ENCODE measurements at places on chromosomes 16 and 17.

DNA sequence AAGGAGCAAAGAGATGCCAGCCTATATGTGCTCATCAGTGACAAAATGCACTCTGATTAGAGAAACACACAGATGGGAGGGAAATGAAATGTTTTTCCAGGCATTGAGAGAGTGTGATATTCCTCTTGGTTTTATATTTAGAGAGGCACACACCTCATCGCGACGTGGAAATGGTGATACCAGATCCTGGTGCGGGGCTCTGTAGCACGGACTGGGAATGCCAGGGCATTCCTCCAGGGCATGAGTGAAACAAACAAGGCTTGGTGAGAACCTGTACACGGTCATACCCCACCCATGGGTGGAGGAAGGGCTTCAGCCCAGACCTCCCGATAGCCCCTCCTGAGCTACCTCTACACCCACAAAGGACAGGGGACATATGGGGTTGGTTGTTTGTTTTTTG is 280.2 kb downstream of the C16orf95 start:
- DNase-seq: no peak

GRCh38 chr16:50059669-50060068 is 6.1 kb upstream of the HEATR3 start:
- DNase-seq: no peak

DNA sequence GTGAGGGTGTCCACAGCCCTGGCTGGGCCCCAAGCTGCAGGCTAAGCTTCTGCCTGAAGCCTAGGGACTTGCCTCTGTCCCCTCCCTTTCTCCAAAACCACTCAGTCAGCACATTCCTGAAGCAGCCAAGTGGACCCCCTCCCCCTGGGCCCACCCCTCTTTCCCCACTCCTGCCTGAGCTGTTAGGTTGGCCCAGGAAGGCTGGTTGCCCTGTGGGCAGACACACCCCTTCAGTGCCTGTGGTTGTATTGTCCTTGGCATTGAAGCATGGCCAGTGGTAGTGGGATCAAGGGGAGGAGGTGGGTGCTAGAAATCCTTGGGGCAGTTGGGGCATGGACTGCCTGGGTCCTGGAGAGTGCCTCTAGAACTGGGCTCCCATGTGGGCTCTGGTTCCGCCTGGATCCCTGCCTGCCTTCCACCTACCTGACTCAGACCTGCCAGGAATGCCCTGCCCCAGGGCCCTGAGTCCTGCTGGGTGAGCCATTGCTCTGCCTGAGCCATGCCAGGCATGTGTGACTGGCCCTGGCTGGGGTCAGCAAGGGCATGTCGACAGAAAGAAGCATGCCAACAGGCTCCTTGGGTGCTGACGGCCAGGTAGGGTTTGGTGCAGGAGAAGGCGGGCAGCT is 2.1 kb downstream of the TRAF4 start:
- no peak for DNase-seq

DNA sequence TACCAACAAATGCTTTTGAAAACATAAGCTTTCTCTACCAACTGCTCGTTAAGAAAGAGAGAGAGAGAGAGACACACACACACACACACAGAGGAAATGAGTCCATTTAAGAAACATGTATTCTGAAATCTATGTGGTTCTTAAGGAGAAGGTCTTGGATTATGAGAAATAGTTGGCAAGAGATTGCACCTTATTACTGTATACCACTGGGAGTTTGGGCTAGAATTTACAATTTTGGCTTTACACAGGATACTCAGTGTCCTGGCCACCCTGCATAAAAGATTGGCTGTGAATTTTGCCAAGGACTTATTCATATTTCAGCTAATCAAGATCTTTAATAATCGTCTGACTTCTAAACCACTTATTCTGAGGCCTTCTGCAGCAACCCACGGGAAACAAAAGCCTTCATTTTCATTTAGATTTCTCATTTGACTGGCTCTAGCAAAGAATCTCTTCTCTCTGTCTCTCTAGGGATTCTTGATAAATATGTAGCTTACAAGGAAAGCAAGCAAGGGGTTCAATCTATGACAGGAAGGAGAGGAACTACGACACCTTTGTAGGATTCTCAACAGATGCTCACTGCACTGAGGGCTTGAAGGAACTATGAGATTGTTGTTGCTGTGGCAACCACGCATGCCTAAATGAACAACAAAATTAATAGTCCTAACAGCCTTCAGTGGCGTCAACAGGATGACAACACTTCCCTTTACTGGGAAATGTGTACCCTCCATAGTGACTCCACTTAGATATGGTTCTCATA is 75.3 kb upstream of the GNAO1 start:
- no peak for DNase-seq
